ENCODE measurements at places on chromosomes 11 and 22.

- no peak for DNase-seq
Measured at GRCh38 chr11:5291207-5291838, 10.4 kb downstream of the OR51B4 start.

GRCh38 chr11:134231958-134232659, 7.6 kb downstream of the VPS26B start:
- no peak for DNase-seq

- DNase-seq, result no peak
Measured at GRCh38 chr11:22807855-22808570, 21.6 kb downstream of the SVIP start.

DNA sequence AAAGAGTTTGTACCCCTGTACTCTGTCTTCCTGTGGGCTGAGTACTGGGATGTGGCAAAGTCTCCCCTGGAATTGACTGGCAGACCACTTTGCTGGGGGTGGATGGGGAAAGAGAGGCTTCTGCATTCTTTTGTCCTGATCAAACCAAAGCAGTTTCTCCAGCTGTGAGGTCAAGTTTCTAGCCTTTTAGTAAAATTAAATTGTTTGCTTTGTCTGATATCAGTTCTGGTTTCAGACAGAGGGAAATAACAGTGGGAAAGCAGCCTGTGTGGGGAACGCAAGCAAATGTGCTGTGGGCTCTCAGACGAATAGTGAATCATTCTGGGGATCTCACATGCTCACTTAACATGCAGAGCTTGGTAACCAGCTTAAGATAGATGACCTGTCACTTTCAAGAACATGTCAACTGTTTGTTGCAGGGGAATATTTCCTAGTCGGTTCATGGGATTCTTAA, 151.6 kb downstream of the FAT3 start:
- no peak for DNase-seq

- no peak for DNase-seq
Measured at GRCh38 chr11:112318184-112318591, 57.5 kb upstream of the PLET1 start.

- DNase-seq, result no peak
Measured at GRCh38 chr11:58289266-58289665, 21.2 kb upstream of the OR10W1 start.

DNA sequence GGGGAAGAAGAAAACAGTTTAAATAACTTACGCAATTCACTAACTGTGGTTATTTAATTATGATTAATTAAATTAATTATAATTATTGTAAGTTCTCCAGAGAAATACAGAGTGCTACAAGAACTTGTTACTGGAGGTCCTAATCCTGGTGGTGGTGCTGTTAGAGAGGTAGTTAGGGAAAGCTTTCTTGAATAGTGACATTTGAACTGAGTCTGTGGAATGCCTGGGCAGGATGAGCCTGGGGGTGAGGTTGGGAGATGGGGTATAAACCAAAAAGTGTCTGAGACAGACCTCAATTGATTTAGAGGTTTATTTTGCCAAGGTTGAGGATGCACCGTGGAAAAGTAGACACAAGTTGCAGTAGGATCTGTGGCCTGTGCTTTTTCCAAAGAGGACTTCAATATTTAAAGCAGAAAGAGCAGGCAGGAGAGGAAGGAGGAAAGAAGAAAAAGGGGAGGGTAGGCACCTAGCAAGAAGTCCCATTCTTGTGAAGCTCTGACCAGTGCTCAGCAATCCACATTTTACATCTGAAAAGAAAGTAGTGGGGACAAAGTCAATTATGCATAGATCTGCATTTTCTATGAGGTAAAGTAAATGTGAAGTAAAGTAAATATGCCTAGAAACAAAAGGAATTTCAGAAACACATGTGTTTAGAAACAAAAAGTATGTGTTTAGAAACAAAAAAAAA, 4.4 kb upstream of the ZNF202 start:
- DNase-seq, result no peak

GRCh38 chr22:21829523-21829922, 37.9 kb downstream of the MAPK1 start:
- no peak for DNase-seq

GRCh38 chr11:10725114-10725906, 25.7 kb upstream of the CTR9 start:
- no peak for DNase-seq

DNA sequence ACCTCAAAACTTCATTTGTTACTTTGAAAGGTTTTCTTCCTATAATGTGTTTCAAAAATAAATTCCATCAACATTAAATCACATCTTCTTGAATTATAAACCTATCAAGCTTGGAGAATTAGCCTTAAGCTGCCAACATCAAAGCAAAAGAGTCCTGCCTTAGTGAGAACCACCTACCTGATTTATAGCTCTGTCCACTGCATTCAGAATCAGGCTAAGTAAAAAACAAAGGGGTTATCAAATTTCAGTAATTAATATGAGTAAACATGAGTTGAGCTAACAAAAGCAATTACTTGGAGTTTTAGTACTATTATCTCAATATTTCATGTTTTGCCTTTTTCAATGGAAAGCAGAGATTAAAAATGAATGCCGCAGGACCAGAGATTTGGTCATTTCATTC, 73.9 kb downstream of the CADM1 start:
- no peak for DNase-seq

- DNase-seq, result no peak
Measured at GRCh38 chr11:19743622-19744021, 31.0 kb downstream of the NAV2 start.

All from cerebellar nuclear complex (tissue), 1 donor.